ENCODE measurements at places on chromosomes 5 and 9.

DNA sequence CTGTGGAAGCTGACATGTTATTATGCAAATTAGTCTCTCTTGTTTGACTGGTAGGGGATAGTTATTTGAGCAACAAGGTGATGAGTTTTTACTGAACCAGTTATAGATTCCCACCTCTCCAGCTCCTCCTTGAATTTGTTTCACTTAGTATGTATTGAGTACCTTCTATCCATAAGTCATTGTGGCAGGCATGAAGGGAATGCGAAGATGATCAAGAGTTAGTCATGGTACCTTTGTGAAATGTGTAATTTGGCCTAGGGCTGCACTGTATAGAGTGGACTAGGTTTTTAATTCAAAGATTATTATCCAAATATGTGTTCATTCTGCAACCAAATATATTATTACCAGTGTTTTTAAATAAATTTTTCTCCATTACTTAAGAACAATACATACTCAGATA is 110.1 kb downstream of the HACD4 start:
- DNase-seq, result no peak

GRCh38 chr5:32953694-32954093 is 242.6 kb downstream of the NPR3 start:
- no peak for DNase-seq

DNA sequence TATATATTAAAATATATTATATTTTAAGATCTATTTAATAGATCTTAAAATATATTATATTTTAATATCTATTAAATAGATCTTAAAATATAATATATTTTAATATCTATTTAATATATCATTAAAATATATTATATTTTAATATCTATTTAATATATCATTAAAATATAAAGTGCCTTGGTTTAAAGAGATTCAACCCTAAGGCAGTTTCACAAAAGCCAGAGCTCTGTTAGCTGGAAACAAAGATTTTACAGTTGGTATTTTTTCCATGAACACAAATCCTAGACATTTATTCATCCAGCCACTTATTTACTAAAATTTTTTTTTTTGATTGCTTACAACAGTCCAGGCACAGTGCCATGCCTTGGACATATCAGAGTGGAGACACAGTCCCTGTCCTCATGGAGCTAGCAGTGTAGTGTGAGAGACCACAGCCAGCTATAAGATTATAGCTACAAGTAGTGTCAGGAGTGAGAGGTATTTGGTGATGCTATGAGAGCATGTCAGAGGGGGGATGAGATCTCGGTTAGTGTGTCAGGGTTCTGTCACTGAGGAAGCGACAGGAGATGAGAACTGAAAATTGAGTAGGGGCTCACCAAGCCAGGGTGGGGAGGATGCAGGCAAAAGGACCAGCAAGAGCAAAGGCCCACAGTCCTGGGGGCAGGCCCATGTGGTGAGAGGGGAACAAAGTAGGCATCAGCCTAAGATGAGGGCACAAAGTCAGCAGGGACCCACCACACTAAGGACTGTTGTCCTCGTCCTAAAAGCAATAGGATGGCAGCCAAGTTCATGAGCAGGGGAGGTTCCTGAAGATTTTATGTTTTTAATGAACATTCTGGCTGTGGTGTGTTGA is 74.5 kb downstream of the FBXO38 start:
- DNase-seq, result no peak

DNA sequence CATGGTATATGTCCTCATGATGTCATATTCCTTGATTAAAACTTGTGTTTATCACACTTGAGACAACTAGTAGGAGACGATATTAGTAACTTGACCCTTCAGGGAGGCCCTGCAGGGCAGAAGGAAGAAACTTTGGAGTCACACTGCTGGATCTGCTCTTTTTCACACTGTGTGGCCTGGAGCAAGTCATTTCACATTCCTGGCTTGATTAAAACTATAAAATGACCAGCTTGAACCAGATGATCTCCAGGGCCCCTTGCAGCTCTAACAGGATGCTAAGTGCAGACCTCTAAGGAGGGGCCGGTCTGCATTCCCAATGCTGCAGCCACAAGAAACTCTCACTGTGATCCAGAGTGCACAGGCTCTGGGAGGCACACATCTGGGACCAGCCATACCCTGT is 146.4 kb upstream of the ZNF366 start:
- no peak for DNase-seq

- DNase-seq, result no peak
These were observed 11.3 kb downstream of the RGS14 start for GRCh38 chr5:177368869-177369644.

DNA sequence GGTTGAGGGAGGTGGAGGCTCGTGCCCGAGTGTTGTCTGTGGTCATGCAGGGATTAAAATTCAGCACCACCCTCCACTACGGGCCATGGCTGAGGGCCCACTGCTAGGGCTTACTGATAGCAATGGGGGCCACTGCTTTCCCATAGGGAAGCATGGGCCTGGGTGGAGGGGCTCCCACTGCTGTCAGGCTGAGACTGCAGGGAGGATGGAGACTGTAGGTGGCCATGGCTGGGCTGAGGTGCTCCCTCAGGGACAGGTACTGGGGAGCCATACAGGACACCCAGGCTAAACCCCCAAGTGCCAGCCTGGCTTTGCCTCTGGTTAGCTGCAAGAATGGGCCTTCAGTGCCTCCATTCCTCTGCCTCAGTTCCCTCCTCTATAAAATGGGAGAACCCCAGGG is 26.1 kb downstream of the FAM163B start:
- no peak for DNase-seq

- no peak for DNase-seq
These were observed 43.3 kb downstream of the TLR4 start for GRCh38 chr9:117747386-117747970.

DNA sequence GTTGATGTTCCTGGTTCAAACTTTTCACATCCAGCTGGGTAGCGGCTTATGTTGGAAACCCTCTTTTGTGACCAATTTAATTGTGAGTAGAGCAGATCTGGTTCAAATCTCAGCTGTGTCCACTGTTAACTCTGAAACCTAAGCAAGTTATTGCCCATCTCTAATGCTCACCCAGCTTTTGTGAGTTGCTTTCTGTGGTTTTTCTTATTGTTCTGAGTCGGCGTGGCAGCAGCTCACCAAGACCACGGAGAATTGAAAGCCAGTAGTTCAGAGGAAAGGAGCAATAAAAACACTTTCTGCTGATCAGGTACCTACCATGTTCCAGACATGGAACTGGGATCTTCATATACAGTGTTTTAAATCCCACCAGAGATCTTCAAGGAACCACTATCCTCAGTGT is 114.4 kb downstream of the DOCK2 start:
- DNase-seq, result no peak

DNA sequence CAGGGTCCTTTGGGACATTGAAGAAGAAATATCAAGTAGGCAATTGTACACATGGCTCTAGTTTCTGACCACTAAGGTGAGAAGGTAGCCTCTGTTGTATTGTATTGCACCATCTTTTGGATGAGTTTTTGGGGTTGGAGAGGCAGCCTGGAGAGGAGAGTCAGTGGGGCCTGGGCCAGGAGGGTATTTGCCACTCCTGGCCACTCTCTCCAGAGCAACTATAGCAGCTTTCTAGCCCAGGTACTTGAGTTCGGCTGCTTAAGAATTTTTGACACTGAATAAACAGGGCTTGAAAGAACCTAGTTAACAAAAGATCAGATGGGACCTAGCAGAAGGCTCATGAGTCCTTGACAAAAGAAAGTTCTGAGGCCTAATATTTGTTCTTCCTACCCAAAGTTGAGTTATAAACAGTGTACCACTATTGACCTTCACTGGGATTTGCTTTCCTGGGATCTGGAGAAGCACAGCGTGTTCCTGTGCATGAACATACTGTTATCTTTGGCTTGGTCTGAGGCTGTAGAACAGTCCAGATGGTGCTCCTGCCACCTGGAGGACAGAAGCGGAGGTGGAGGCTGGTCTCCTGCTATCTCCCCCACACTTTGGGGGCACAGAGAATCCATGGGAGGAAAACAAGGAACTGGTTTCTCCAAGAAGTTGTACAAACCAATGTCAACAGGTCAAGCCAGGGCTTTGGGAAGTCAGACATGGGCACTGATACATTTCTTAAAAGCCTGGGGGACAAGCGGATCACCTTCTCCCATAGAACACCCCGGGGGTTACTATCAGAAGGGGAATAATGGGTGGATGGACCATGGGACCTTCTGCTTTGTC is 110.4 kb upstream of the LIFR start:
- DNase-seq, result no peak

DNA sequence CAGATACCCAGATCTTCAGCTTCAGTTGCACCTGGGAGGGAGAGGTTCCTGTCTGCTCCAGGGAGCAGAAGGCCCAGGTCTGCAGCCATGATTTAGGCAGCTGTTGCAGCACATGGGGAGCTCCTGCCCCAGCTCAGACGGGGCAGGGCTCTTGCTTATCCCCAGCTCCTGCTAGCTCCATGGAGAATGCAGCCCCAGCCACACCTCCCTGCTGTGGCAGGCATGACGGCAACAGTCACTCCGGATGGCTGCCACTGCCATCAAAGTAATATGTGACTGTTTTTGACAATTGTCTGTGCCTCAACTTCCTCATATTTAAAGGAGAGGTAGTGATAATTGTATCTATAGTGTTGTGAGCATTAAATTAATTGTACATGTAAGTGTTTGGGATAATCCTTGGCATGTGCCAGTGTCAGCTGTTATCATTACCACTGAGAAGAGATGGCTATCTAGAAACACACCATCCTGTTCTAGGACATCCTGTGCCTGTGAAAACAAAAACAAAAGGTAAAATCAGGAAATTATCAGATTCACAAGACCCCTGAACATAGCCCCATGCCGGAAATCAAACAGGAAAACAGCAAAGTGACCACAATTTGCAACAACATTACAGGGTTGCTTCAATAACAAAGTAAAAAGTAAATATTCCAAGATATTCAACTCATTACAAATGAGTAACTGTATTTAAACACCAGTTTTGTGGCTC is 1048.8 kb upstream of the ACO1 start:
- DNase-seq, result no peak

- no peak for DNase-seq
These were observed 126.7 kb downstream of the ARSB start for GRCh38 chr5:78858364-78858763.

GRCh38 chr5:138444078-138444773 is 5.4 kb downstream of the REEP2 start:
- DNase-seq, result no peak

Data from activated T-cell treated with anti-CD3 and anti-CD28 coated beads for 48 hours (primary cell).